Panc1 (cell line): ENCODE measurements at places on chromosomes 12 and 14.

DNA sequence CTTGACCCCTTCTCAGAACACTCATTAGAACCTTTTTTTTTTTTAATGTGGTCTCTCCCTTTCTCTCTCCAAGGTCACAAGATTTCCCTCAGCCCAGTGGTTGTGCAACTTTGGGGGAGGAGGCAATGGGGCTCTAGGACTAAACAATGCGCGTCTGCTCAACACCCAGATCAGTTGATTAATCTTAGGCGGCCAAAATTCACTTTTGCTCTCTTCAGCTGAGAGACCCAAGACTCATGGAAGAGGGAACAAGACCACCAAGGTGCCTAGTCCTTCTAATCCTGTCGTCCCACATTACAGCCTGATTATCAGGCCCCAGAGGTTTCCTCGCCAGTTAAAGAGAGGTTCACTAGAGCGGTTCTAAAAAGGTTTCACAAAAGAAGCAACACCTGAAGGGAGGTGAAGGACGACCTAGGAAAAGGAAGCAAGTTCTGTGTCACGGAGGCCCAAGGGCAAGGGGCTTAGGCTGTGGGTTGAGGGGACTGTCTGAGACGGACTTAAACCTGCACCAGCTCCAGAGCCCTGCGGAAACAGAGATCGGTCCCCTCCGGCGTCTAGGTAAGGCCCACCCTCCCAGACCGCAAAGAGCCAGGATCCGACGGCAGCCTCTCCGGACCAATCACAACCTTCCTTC lies 824 bp upstream of the TARBP2 start:
- peak overlapping the region; percentile 66 for H3K4me3 ChIP-seq
- peak overlapping the region; percentile 98 for H3K27ac ChIP-seq
- no peaks in the 10 kb centered on the region; the same call in 1 of the 2 replicates for H3K36me3 ChIP-seq
- H3K27me3 ChIP-seq = no peaks in the 10 kb centered on the region
- no peak for DNase-seq

- peaks cover 53% of the 10 kb centered on the region for H3K4me1 ChIP-seq
- no peak for DNase-seq
- no peaks in the 10 kb centered on the region for H3K27me3 ChIP-seq
- H3K4me3 ChIP-seq = no peak overlapping the region
Measured at GRCh38 chr12:6322969-6323339, 12.5 kb downstream of the PLEKHG6 start.

GRCh38 chr12:34288963-34289345 lies 266.7 kb downstream of the ALG10 start:
- H3K4me3 ChIP-seq = no peak overlapping the region
- no peaks in the 10 kb centered on the region for H3K36me3 ChIP-seq
- no peak overlapping the region for H3K27ac ChIP-seq

DNA sequence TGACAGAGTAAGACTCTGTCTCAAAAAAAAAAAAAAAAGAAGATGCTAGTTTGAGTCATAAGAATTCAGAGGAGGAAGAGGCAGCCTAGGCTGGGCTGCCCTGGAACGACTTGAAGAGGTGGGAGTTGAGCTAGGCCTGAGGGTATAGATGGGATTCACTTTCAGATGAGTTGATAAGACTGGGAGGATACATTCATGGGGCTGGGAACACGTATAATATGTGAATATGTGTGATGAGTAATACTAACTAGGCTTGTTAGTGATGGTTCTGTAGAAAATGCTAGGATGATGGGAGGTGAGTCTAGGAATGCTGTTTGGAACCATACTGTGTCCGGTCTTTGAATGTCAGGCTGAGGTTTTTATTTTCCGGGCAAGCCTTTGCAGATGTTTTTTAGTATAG lies 9.0 kb downstream of the PLEKHA5 start:
- H3K36me3 ChIP-seq = no peaks in the 10 kb centered on the region
- no peak overlapping the region for H3K27ac ChIP-seq
- H3K4me1 ChIP-seq = no peaks in the 10 kb centered on the region
- DNase-seq = no peak

DNA sequence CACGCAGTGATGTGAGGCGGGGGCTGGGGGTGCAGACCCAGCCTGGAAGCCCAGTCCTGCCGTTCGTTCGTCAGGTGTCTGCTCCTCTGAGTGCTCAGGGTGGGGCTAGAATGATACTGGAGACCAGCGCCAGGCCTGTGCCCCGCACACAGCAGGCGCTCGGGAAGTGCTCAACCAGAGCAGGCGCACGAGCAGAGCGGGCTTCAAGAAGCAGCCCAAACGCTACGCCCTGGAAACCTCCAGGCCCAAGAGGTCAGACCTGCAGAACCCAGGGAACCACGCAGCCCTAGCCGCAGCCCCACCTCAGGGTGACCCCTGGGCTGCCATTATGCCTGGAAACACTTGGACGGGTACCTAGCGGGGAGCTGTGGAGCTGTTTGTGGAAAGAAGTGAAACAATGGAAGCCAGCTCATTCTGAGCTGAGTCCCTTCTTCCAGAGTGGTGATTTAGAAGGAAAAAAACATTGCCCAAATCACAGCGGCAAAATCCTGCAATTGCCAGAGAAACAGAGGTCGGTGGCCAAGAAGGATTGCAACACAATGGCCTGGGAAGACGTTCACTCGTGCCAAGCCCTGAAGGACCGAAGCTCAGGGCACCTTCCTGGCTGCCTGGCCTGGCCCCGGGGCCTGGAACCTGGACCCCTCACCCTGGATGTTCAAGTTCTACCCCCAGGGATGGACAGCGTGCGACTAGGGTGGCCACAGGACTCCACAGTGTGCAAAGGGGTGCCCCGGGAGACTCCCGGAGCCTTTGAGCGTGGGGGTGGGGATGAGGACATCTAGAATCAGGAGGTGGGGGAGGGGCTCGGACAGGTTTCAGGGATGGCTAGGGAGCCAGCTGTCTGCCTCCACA lies 40.4 kb upstream of the DIO3 start:
- DNase-seq = no peak
- H3K36me3 ChIP-seq = no peaks in the 10 kb centered on the region
- no peak overlapping the region for H3K27ac ChIP-seq
- no peaks in the 10 kb centered on the region for H3K27me3 ChIP-seq
- no peaks in the 10 kb centered on the region for H3K4me1 ChIP-seq

- no peak overlapping the region for H3K4me3 ChIP-seq
- H3K4me1 ChIP-seq = peaks cover 13% of the 10 kb centered on the region
- peaks cover 37% of the 10 kb centered on the region for H3K36me3 ChIP-seq
- DNase-seq = no peak
- H3K27ac ChIP-seq = no peak overlapping the region
Measured at GRCh38 chr12:45350861-45351260, 135.0 kb downstream of the ANO6 start.

DNA sequence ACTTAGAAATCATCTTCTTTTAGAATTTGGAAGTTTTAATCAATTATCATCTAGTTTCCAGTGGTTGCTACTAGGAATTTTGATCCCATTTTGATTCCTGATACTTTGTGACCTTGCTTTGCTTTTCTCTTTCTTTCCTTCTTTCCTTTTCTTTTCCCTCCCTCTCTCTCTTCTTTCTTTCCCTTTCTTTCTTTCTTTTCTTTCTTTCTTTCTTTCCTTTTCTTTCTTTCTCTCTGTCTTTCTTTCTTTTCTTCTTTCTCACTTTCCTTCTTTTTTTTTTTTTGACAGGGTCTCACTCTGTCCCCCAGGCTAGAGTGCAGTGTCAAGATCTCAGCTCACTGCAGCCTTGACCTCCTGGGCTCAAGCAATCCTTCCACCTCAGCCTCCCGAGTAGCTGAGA lies 81.5 kb upstream of the OSBPL8 start:
- no peak overlapping the region for H3K27ac ChIP-seq
- no peak for DNase-seq
- no peaks in the 10 kb centered on the region for H3K4me1 ChIP-seq
- H3K27me3 ChIP-seq = no peaks in the 10 kb centered on the region
